ENCODE measurements at places on chromosomes 5 and 9.

DNA sequence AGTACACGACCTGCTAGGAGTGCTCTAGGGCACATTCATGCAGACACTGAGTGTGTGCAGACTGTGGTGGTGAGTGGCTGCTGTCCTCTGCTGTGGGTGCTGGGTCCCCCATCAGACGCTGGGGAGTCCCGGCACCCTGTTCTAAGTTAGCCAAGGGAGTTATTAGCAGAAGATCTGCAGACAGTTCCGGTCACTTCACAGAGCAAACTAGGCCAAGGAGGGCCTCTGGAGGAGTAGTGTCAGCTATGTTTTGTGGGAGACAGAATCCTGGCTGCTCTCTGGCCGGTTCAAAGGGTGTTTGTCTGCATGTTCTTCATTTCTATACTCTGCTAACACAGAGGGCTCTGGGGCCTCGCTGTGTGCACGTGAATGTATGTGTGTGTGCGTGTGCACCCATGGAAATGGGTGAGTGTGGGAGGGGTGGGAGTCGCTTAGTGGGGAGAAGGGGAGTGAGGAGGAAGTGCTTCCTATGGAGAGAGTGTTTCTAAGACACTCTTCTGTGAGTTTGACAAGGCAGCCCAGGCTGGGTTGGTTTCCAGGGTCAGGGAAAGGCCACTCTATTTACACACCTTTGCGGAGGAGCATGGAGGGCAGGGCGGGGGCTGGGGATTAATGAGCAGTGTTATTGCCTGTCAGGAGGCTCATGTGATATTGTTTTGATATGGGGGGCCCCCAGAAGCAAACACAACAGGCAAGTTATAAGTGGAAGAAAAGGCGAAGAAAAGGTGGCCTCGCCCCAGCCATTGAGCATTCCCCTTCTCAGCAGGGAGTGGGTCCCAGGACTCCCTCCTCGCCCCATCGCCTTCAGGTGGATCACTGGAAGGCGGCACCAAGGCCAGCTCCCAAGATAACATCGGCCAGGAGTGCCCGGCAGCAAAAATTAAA lies 68.9 kb downstream of the MACROH2A1 start:
- no peak for DNase-seq

DNA sequence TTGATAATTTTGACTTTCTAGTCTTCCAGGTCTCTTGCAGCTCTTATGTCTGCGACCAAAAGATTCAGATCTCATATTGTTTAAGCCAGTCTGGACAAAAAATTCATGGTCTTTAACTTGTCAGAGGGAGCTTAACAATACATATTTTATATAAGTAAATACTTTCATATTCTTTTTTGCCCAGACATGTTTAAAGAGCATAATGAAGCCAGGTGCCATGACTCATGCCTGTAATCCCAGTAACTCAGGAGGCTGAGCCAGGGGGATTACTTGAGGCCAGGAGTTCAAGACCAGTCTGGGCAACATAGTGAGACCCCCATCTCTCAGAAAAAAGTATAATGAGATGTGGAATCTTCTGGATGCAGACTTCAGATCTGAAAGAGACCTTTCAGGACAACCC lies 69.8 kb downstream of the JMY start:
- no peak for DNase-seq

DNA sequence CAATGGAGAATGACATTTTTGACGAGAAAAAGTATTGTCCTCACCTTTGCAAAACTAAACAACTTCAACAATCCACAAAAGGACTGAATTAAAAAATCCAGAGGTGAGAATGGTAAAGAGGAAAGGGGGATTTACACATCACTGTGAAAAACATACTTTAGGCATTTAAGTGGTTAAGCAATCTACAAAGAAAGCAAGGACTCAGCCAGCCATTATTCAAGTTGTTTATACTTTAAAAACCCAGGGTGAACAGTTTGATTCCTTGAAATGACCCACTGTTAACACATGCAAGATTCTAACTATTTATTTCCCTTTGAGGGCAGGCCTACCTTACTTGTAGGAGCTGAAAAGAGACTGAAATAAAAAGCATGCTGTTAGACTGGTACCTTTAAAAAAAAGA lies 29.3 kb downstream of the TUT7 start:
- no peak for DNase-seq

- DNase-seq: no peak
These were observed 88.5 kb downstream of the PSD2 start for GRCh38 chr5:139884144-139884543.

- DNase-seq: no peak
These were observed 181.3 kb downstream of the SEC61B start for GRCh38 chr9:99403371-99403770.

- no peak for DNase-seq
These were observed 18.2 kb upstream of the FNIP1 start for GRCh38 chr5:131814990-131815389.

- no peak for DNase-seq
These were observed 12.8 kb upstream of the MGAT1 start for GRCh38 chr5:180815293-180815917.

DNA sequence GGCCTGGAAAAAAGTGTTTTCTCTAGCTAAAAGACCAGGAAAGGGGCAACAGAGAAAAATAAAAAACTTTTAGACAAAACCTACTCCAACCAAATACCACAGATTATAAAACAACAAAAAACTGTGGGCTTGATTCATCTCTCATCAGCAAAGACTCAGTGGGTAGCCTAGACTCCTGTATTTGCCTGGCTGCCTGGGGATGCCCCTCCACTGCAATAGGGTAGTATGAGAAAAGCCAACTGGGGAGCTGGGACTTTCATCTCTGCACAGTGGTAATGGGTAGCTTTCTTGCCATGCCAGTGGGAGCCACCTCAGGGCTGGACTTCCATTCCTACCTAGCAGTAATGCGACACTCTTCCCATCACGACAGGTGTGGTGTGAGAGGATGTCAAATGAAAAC lies 7.5 kb downstream of the ZNF484 start:
- DNase-seq: no peak

- DNase-seq: no peak
These were observed 41.6 kb upstream of the EXOC3 start for GRCh38 chr5:401146-402034.

DNA sequence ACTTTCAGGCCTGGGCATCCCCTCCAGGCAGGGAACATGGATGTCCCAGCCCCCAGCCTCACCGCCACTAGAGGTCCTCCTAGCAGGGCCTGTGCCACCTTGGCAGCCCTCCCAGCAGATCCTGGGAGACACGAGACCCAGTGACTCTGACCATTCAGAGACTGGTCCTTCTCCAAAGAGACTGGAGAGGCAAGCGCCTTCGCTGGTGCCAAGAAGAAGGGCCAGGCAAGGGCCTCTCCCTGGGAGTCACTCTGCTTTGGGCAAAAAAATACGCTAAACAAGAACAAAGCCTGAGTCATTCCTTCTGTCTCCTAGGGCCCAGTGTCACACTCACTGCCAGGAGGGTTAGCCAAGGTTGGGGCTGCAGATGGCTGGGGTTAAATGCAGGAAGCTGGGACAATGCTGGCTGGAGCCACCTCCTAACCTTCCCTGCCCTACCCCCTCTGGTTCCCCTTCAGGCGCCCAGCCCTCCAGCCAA lies 35.3 kb upstream of the SMIM23 start:
- DNase-seq: no peak

- DNase-seq: no peak
These were observed 662.9 kb upstream of the ZNF608 start for GRCh38 chr5:125409234-125409860.

DNA sequence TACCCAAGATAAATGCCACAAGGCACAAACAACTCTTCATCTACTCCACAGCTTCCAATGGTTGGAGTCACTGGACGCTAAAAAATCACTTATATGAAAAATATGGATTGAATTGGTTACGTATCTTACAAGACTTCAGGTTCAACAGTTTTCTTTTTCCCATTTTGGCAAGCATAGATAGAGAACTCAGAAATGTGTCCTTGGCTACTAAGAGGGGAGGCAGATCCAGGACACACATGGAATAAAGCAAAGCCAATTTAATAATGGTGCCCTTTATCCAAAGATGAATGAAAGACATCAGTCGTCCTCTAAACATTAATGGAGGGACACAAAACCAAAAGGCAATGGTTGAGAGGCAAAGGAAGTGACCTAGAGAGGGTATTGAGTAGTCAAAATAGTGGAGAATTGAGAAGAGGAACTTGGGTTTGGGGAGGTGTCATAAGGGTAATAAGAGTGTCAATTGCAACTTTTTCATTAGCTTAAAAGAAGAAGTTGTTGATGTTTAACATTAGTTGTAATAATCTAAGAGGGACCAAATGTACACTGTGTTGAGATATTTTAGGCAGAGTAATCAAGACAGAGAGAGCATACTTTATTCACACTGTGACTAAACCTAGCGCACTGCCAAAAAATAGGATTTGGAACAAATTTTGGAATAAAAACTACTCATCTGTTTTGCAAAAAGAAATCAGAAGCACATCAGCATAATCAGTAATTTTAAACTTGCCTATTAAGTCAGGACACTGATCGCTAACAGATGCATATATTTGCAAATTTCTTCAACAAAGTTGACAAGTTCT lies 308.2 kb downstream of the ARL15 start:
- no peak for DNase-seq

DNA sequence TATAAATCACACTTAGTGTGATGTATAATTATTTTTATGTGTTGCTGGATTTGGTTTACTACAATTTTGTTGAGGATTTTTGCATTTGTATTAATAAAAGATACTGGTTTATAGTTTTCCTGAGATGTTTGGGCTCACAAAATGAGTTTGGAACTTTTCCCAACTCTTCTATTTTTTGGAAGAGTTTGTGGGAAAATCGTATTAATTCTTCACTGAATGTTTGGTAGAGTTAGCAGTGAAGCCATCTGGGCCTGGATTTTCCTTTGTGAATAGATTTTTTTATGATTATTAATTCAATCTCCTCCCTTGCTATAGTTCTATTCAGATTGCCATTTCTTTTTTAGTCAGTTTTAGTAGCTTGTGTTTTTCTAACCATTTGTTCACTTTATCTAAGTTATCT lies 201.7 kb upstream of the NFIL3 start:
- DNase-seq: no peak

- no peak for DNase-seq
These were observed 131.9 kb downstream of the NPR3 start for GRCh38 chr5:32842813-32843530.

DNA sequence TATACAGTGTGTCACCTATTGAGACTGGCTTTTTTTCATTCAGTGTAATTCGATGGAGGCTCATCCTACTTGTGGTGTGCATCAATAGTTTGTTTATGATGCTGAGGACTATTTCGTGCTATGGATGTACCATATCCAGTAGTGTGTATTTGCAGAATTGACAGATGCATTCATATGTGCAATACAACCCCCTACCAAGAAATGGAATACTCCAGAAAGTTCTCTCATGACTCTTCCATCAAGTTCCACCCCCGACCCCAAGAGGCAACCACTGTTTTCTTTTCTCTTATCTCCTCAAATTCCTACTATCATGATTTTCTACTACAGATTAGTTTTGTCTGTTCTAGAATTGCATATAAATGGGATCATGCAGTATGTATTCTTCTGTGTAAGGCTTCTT lies 21.9 kb downstream of the FBXO10 start:
- DNase-seq: no peak

- no peak for DNase-seq
These were observed 627.1 kb downstream of the PDE4D start for GRCh38 chr5:59266410-59266809.

Data from activated CD8-positive, alpha-beta memory T cell treated with anti-CD3 and anti-CD28 coated beads for 4 hours (primary cell).